Esophagus mucosa (tissue), 1 donor: ENCODE measurements at places on chromosomes 3 and 15. TPM values are rescaled to one million over a fixed set of nuclear protein-coding genes. Genes with fewer than 3 reads are reported as not detected.
A peak's percentile ranks its signal among the peaks of the same experiment; 100 is the strongest.

Gene CCR3
- not detected for total RNA-seq

Gene CCR8
- total RNA-seq = 0.16 TPM

Gene IL17RC
- 26.6 TPM for total RNA-seq

Gene MYD88
- 41.5 TPM for total RNA-seq

Gene MAP6D1
- 2.0 TPM for total RNA-seq

Gene STRA6
- 1.5 TPM for total RNA-seq

Gene ADAMTS7
- total RNA-seq = 0.48 TPM

Gene MST1R
- total RNA-seq = 14.1 TPM

Gene ZNF660
- 0.16 TPM for total RNA-seq

Gene TF
- 63.3 TPM for total RNA-seq

Gene WDR93
- total RNA-seq = not detected

Gene MCF2L2
- total RNA-seq = 0.72 TPM

DNA sequence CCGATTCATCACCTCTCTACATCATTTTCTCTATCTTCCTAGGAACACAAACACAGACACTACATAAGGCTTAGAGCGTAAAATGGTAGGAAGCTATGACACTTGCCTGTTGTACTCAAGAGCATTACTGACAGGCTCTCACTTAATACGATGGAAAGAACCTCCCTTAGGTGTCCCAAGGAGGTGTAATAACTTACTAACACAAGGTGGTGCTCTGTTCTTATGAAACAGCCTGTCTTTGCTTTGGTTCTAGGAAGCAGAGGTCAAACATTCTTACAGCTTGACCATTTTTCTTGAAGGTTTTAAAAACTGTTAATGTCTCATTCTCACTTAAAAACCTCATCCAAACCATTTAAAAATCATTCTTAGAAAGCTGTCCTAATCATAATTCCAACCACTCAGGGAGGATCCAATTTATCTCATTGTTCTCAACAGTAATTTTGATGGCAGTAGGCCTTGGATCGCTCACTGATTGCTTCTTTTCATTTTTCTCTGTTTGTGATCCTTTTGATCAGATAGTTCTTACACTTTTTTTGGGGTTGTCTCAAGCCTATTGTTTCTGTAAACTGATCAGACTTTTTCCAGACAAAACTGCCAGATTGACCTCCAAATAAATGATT, 317.8 kb upstream of the AGTR1 start:
- ATAC-seq = peak; percentile 26

DNA sequence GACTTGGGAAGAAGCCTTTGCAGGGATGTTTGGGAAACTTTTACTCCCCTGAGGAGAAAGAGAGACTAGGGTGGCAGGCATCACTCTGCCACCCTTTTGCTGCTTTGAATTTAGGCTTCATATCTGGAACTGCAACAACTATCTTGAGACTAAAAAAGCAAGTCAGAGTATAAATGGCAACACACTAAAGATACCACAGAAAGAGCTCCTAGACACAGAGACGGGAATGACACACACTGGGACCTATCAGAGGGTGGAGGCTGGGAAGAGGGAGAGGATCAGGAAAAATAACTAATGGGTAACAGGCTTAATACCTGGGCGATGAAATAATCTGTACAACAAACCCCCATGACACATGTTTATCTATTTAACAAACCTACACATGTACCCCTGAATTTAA, 237.8 kb downstream of the FGF12 start:
- no peak for ATAC-seq

DNA sequence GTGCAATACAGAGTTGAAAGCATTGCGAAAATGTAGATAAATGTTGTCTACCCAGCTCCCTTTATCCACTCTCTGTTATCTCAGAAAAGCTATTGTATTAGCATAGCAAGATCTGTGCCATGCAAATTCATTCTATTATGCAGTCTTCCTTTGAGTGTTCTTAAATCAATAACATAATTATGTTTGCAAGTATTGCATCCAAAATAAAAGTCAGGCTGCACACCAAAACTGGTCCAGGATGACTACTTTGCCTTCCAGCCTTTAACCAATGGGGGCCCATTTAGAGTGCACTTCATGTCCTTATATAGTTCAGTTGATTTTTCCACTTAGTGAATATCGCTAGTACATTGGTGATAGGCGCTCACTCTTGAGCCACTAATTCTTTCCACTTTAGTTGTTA, 107.4 kb upstream of the MLF1 start:
- ATAC-seq = no peak

DNA sequence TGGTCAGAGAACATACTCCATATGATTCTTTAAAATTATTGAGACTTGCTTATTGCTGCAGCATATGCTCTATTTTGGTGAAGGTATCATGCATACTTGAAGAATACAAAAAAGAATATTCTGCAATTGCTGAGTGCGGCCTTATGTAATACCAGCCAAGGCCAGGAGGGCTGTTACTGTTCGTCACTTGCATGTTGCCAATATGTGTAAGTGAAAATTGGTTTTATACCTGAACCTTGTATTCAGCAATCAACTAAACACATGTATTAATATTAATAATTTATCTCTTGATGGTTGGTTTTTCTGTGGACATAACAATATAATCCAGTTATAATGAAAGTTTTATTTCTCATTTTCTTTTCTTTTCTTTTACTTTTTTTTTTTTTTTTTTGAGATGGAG, 13.9 kb upstream of the GABRA5 start:
- no peak for ATAC-seq

- no peak for ATAC-seq
Observed at GRCh38 chr15:35126236-35126635, 41.1 kb upstream of the NANOGP8 start.

DNA sequence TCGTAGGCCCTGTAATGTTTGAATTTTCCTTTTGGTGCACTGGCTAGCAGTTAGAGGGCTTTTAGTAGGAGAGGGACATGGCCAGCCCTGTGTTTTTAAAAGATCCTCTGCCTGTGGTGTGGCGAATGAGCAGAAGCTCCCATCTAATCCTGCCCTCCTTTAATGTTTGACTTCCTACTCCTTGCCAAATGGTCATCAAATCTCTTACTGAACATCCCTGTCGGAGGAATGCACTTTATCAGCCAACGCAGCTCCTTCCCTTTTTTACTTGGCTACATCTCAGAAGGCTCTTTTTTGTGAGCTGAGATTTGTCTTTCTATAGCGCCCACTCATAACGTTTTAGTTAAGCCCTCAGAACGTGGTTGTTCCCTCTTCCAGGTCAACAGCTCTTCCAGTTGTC, 44.8 kb downstream of the MAP2K5 start:
- ATAC-seq = no peak

DNA sequence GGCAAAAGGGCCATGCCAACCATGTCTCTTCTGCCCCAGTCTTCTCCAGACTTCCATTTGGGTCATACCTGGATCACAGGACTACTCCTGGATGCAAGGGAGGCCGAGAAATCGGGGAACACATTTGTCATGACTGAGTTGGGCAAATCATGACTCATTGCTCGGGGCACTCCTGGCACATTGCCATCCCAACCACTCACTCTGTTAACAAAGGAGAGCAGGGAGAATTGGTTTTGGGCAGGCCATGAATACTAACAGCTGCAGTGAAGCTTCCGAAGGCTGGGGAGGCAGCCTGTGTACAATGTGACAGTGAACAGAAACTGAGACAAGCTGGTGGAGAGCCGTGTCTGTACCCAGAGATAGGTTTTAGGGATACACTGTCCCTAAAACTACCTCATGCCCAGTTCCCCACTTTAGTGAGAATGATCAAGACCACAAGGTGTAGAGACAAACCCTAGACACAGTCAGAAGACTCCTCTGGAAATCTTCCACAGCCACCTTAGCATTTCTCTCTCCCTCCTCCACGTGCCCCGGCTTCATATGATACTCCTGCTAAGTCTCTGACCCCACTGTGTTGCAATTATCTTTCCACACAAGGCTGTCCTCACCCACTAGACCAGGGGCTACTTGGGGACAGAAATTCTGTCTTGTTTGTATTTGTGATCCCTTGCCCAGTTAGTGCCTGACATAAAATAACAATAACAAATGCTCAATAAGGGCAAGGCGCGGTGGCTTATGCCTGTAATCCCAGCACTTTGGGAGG, 10.5 kb upstream of the BUB1B start:
- ATAC-seq = peak; percentile 63

GRCh38 chr3:183377307-183377959, 51.0 kb downstream of the MCF2L2 start:
- peak; percentile 92 for ATAC-seq

GRCh38 chr15:37070686-37071085, 29.7 kb downstream of the MEIS2 start:
- ATAC-seq = no peak

DNA sequence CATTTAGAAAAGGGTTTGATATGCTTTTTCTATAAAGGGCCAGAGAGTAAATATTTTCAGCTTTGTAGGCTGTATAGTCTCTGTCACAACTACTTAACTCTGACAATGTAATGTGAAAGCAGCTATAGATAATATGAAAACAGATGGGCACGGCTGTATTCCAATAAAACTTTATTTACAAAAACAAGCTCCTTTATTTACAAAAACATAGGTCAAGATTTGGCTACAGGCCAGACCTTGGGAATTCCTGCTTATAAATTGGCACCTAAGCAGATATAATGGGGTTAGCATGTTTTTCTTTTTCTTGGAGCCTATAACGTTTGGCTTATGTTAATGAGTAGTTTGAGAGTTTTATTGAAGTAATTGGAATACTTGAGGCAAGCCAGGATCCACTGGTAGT, 119.4 kb upstream of the CGNL1 start:
- ATAC-seq = no peak

GRCh38 chr3:119195151-119195476, 21.7 kb downstream of the UPK1B start:
- ATAC-seq = no peak

DNA sequence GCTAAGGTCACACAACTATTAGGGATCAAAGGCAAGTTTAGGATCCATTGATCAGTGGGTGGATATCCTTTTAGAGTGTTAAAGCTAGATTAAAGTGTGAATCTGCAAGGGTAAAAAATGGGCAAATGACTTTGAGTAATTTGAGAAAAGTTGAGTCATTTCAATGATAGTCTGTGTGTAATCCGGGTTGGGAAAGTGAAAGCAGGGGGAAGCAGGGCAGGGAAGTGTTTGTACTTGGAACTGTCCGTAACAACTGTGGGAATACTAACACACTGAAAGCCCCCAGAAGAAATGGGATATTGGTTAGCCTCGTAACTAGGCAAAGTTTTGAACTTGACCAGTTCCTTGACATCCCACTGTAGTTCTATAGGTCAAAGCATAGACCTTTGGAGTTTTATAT, 187.2 kb upstream of the SLITRK3 start:
- no peak for ATAC-seq
